ENCODE measurements at places on chromosomes 3 and 15.

- DNase-seq: no peak
These were observed 163.0 kb downstream of the TBC1D5 start for GRCh38 chr3:17579289-17580031.

DNA sequence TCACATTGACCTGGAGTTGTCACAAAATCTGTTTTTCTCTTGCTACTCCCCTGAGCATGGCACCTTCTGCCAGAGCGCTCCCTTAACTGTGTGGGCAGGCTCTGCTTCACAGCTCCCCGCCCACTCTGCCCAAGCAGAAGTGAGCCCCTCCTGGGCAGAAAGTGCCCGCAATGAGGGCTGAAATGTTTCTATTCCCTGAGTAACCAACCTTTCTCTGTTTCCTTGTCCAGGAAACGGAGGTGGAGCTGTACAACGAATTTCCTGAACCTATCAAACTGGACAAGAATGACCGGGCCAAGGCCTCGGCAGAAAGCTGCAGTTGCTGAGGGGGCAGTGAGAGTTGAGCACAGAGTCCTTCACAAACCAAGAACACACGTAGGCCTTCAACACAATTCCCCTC, 66.3 kb upstream of the ACAD9 start:
- no peak for DNase-seq

- DNase-seq: no peak
These were observed 697.5 kb upstream of the CBLB start for GRCh38 chr3:106566277-106566676.

DNA sequence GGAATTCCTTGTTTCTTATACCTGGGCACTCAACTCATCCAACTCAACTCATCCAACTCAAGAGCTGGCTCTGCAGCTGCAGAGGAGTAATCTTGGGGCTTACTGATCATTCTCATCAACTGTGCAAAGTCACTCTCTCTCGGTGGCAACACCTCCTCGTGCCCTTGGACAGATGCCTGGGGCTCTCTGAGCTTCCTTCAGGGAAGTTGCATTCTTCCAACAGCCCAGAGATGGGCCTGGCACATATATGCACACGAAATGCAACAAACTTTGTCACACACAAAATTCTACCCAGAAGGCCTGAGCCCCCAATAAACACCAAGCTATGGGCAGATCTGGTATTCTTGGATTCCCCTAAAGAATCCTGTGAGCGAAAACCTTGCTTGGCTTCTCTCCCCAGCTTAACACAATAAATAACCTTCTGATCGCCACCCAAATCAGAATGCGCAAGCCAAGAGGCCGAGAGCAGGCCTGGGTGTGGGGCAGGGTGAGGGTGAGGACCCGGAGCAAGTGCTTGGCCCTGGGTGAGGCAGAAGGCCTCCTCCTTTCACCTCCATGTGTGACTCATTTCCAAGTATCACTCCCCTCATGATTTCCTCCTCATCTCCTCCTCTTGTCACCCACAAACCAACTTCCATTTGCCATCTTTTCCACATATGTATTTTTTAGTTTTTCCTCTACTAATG, 15.4 kb downstream of the TGM5 start:
- no peak for DNase-seq

GRCh38 chr3:195886181-195887141, 21.9 kb downstream of the TNK2 start:
- no peak for DNase-seq

- DNase-seq: no peak
These were observed 129.7 kb downstream of the PROS1 start for GRCh38 chr3:93843981-93844380.

- no peak for DNase-seq
These were observed 461.9 kb downstream of the FOXP1 start for GRCh38 chr3:71121429-71122167.

DNA sequence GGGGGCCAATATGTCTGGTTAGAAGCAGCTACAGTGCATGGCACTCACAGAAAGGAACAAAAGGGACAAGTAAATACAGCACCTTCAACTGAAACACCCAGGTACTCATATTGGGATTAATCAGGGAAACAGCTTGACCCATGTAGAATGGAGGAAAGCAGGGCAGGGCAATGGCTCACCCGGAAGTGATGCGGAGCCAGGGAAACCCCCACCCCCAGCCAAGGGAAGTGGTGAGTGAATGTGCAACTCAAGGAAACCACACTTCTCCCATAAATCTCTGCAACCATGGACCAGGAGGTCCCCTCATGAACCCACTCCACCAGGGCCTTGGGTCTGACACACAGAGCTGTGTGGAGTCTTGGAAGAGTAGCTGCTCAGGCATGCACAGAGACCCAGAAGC, 117.1 kb downstream of the MTHFS start:
- DNase-seq: no peak

GRCh38 chr3:102265720-102266119, 169.1 kb upstream of the ZPLD1 start:
- DNase-seq: no peak

GRCh38 chr3:97417-98258, 98.9 kb upstream of the CHL1 start:
- DNase-seq: peak; percentile 35

DNA sequence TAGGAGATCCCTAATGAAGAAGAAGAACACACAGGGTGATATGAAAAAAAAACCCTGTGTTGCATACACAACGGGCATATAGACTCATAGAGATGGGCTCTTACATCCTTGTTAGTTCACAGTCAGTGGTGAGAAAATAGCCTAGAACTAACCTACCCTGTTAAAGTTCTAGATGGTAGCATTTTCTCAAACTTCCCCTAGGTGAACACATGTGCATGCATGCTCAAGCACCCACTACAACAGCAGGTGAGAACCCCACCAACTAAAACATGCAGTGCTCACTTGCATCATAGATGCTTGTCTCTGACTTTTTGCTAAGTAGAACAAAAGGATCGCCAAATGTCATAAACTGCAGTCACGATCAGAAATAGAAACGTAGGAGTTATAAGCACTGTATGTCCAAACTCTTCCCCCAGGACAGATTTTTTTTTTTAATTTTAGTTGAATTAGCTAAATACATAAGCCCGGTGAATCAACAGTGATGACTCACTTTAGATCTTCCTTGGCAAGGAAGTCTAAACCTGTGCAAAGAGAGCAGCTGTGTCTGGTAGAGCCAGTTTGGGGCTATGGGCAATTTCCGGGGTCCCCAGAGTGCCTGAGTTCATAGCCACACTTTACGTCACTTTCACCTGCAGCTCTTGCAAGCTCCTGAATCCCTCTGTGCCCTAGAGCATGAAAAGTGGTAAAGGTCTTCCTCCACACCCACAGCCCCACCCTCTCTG, 96.2 kb upstream of the SEMA6D start:
- DNase-seq: no peak

GRCh38 chr15:59396211-59396610, 23.5 kb upstream of the MYO1E start:
- DNase-seq: no peak

GRCh38 chr3:153414982-153415381, 253.0 kb downstream of the RAP2B start:
- no peak for DNase-seq

DNA sequence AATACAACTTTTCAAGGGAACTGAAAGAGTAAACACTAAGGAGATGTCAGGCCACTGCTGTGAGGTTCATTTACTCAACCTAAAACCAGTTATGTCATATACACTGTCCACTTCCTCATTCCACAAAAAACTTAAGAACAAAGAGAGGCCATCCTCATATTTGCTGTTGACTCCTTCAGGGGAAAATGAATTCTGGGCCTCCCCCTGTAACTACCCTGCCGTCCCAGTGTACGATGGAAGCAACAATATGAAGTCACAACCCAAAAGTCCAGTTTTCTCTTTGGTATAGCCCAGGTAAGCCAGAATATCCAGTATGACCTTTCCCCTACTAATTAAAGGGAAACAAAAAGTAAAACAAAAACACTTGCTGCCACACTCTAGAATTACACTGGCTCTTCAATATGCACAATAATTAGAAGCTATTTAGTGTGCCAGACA, 16.2 kb downstream of the CEP152 start:
- no peak for DNase-seq

GRCh38 chr3:144381607-144382006, 410.0 kb downstream of the DIPK2A start:
- no peak for DNase-seq

GRCh38 chr3:90015688-90016356, 908.4 kb downstream of the EPHA3 start:
- DNase-seq: no peak

DNA sequence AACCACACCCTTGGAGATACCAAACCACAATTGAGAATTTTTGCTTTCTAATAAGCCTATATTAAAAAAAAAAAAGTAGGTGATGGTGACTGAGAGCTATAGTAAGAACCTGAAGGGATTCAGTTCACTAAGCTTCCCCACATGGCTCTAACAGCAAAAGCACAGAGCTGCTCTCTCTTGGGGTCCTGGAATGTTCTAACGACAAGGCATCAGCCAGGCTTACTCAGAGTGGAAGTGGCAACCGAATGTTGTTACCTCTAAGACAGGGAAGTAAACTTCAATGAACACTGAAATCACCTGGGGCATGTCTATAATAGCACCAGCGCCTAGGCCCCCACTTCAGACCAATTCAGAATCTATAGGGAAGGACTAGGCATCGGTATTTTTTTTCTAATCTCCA, 397.7 kb downstream of the MAGI1 start:
- no peak for DNase-seq

DNA sequence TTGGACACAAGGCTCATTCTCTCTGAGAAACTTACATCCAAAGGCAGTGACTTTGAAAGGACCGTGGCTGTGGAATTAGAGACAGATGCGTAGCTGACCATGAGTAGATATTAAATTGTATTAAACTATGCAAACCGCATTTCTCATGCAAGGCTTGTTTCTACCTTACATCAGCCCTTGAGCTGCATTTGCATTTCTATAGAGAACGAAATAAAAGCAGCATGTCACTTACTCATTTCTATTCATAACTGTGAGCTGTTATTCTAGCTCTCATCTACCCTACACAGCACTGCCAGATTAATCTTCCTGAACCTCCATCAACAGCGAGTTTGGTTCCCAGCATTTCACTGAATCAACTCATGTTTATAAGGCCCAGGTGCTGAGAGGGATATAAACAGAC, 72.3 kb downstream of the THSD4 start:
- no peak for DNase-seq

- DNase-seq: no peak
These were observed 29.5 kb downstream of the CORO2B start for GRCh38 chr15:68608206-68608843.

GRCh38 chr3:3600665-3601340, 198.4 kb upstream of the LRRN1 start:
- DNase-seq: no peak

- DNase-seq: no peak
These were observed 18.4 kb downstream of the TSPAN3 start for GRCh38 chr15:77052556-77052955.

DNA sequence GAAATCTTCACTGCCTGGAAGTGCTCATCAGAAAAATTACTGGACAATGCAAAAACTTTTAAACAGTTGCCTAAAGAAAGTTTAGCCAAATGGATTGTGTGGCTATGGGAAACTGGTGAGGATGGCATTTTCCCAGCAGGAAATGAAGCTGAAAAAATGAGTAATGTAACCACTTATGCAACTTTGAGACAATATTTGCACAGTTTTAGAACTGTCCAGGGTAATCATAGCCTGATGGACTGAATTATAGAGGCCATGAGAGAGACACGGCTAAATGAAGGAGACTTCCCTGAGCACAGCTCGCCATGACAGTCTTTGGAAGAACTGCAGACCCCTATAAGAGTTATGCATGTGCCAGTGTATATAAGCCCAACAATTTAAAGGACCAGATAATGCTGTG, 881.5 kb downstream of the VGLL3 start:
- DNase-seq: no peak

- DNase-seq: no peak
These were observed 160.8 kb downstream of the TUSC7 start for GRCh38 chr3:116870379-116870778.

- DNase-seq: no peak
These were observed 108.4 kb upstream of the VEPH1 start for GRCh38 chr3:157611536-157612076.

DNA sequence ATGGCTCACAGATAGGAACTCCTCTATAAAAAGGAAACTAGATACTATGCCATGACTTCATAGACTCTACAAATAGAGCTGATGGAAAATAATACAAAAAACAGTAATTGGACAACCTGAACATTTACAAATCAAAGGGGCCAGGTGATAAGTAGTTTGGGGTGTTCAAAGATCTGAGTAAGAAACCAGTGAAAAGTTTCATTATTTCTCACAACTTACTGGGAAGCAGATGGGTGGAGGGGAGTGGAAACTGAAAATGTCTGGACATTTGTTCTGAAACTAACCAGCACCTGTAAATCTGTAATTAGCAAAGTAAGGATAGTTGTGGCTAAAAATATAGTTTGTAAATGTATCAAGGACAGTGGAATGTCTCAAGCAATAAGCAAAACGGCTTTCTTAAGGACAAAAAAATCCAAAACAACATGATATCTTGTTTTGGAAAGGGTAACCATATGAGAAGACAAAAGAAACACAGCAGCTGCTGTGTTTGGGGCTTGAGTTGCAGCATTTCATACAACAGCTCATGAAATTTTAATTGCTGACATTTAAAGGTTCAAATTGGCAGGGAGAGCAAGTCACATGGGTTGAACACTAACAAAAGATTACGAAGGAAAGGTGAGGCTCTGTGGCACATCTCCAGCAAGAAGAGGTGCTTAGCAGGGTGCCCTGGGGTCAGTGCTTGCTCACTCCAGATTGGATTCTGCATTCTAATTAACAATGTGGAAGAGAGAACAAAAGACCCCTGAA, 26.8 kb upstream of the THBS1 start:
- DNase-seq: peak; percentile 84

- no peak for DNase-seq
These were observed 4.5 kb upstream of the TLNRD1 start for GRCh38 chr15:80996247-80996646.

Measured in NCI-H345 (cell line).